ENCODE measurements at places on chromosomes 2 and 18.

DNA sequence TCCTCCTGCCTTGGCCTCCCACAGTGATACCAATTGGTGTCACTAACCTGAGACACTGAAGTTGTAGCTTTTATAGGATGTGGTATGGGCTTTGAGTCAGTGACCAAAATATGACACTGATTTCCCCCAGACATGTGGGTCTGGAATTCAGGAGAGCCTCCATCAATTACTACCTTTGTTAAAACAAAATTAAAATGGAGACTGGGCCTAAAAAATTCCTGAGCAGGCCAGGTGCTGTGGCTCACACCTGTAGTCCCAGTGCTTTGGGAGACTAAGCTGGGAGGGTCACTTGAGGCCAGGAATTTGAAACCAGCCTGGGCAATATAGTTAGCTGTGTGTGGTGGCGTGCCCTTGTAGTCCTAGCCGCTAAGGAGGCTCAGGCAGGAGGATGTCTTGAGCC is 36.9 kb upstream of the LIPG start:
- no peak for DNase-seq

DNA sequence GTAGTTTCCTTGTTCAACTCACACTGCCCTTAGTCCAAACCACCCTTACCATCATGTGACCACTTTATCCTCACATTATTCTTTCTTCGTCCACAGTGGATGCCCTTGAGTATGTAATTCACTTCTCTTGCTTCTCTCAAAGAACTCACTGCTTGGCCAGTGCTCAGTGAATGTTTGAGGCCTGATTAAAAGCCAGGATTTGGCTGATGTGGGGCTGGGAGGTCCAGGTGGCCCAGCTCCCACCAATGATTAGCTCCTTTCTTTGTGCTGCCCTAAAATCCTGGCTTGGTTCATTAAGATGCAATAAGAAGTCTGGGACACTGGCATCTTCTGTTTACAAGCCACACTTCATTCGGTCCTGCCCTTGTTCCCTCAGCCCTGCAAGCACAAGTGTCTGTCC is 97.8 kb upstream of the CELF4 start:
- no peak for DNase-seq

- DNase-seq = no peak
These were observed 106.8 kb downstream of the BCL11A start for GRCh38 chr2:60446413-60447267.

GRCh38 chr2:128306081-128306930 is 12.4 kb downstream of the HS6ST1 start:
- no peak for DNase-seq

All from NCI-H187 (cell line).